ENCODE measurements at places on chromosomes 4 and X.

DNA sequence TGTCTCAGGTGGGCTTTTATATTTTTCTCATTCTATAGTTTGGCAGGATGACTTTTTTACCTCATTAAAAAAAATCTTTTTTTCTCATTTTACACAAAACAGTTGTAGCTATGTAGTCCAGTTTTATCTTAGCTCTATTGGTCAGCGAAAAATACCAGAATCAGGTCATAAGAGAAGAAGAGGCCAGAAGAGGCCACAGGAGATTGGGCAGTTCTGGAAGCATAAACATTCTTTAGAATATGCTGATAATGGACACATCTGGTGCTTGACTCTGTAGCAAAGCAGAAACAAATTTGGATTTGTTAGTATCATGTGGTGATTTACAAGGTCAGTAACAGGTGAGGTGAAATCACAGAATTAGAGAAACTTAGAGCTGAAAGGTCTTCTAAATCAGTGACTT lies 66.6 kb upstream of the ARHGAP24 start:
- DNase-seq: no peak

DNA sequence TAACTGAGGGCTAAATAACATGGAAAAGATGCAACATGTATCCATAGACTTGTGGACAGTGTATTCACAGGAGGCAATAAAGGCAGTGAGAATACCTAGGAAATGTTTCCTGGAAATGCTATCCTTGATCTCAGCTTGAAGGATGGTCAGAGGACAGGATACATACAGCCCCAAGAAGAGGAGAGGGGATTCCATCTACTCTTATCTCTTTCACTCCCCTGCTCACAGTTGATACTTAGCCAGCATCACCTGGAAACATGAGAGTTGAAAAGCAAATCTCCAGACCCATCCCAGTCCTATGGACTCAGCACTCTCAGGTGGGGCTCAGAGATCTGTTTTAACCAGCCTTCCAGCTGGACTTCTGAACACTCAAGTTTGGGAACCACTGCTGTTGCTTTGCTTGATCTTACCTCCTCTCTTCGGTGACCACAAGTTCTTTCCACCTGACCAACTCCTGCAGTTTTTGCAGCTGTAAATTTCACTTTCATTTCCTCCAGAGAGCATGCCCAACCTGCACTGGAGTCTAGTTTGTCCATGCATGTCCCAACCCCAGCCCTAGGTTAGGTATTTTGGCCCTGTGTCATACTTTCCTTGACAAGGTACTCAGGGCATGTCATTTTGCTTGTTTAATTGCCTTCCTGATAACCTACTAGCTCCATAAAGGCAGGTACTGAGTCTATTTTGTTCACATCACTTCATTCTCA lies 10.4 kb downstream of the RELL1 start:
- DNase-seq: no peak

GRCh38 chr4:73139245-73139644 lies 69.7 kb upstream of the COX18 start:
- no peak for DNase-seq

- DNase-seq: peak; percentile 21
Measured at GRCh38 chrX:135384161-135384836, 37.4 kb upstream of the SMIM10L2A start.

DNA sequence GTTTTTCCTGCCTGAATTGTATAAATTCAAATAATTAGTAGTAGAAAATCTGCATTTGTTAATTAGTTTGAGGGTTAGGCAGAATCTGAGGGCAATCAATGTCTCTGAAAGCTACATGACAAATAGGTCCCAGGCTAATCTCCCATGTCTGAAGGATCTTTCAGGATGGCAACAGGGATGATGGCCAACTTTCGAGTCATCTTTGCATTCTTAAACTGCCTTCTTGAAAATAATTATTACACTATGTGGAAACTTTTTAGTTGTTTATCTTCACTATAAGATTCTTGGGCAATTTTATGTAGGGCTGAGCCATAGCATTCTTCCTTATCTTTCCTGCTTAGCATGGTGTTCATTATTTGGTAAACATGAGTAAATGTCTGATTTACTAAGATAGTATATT lies 490.3 kb upstream of the EPHA5 start:
- DNase-seq: no peak

- peak; percentile 62 for DNase-seq
Measured at GRCh38 chr4:55635741-55636655, at the start of gene NMU. Gene NMU (minus strand): TSS chr4:55636298. CDS start chr4:55636192, 106 bp downstream.

DNA sequence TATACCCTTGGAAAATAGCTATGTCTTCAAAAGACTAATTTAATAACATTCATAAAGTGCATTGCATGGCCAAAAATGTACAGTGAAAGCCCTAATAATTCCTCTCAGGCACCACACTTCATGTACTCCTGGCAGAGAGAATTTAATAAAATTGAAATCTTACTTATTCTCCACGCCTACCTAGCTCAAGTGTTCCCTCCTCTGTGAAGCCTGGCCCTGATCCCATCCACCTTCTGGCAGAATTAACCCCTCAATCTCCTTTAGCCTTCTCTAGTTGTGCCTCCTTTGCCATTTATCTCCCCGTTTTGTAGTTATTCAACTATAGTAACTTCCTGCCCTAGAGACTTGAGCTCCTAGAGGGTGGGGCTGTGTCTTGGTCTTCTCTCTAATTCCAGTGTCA lies 26.7 kb downstream of the ACE2 start:
- no peak for DNase-seq

DNA sequence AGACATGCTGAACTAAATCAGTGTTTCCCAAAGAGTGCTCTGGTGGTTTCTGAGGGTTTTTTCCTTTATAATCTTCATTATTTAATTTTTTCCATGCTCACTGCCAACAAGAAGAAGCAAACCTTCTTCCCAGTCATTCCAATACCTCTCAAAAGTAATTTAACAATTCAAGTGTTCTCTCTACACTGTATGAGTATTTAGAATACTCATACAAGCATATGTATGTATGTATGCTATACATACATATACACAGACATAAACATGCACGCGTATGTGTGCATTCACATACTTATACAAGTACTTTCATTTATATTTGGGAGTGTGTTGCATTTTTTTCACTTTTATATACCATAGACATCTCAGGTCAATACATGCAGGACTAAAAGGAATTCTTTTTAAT lies 54.3 kb upstream of the TXK start:
- no peak for DNase-seq

- DNase-seq: no peak
Measured at GRCh38 chr4:150974252-150974640, 40.8 kb downstream of the LRBA start.

DNA sequence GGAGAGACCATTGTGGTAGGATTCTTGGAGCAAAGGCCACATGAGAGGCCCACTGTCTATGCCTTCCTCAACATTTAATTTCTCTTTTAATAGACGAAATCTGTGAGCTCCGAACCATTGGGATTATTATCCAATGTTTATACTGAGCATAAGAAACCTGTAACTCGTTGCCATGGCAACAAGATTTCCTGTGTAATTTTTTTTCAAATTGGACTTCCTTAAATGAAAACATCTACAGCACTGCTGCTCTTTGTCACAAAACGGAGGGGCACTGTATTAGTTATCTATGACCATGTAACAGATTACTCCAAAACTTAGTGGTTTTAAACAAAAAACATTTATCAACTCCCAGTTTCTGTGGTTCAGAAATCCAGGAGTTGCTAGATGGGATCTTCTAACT lies 38.7 kb downstream of the PPP1R2C start:
- DNase-seq: no peak

DNA sequence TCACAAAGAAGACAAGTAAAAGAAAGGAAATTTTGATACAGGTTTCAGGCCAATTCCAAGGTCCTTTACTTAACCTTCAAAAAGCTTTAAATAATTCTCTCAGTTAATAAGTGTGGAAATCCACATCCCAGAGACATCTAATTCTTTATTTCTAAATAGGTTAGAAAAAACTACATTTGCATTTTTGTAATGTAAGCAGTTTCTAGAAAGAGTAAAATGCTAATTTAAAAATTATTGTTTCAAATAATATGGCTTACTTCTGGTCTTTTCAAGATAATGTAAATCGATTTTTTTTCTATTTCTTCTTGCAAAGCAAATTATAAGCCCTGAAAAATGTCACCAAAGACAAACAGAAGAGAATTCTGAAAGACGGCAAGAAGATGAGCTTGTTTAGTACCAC lies 180.4 kb upstream of the HHIP start:
- no peak for DNase-seq

DNA sequence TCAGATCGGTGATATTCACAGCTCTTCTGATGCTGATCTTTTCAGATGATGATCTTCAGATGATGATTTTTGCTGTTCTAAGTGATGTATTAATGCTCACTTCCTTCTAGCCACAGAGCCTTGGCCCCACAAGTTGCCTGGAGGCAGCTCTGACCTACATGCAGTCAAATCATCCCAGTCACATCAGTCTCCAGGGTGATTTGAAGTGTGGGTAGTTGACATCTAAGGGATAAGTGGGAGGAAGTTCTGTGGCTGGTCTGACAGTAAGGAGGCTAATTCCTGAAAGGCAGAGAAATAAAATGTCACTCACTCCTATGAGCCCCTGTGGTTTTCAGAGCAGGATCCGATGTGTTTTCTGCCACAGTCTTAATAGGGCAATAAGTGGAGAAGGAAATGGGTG lies 79.8 kb upstream of the RPL34 start:
- DNase-seq: no peak

DNA sequence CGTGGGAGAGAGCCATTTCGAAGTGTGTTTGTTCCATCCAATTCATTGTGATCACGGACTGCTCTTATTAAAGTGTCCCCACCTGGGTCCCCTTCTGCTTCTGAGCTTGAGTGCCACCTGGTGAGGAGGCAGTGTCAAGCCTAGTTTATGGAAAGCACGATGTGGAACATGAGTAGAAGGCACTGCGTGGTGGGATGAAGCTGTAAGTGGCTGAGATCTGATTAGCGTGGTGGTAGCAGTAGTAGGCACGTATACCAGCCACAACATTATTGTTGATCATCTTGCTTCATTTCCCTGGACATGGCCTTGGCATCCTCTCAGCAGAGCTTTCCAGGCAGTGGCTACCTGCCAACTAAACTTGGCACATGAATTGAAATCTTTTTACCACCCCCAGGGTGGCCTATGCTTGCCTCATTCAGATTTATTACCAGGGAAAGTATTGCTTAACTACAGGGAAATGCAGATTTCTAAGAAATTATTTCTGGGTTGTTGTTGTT lies 46.4 kb downstream of the GPAT3 start:
- peak; percentile 4 for DNase-seq

DNA sequence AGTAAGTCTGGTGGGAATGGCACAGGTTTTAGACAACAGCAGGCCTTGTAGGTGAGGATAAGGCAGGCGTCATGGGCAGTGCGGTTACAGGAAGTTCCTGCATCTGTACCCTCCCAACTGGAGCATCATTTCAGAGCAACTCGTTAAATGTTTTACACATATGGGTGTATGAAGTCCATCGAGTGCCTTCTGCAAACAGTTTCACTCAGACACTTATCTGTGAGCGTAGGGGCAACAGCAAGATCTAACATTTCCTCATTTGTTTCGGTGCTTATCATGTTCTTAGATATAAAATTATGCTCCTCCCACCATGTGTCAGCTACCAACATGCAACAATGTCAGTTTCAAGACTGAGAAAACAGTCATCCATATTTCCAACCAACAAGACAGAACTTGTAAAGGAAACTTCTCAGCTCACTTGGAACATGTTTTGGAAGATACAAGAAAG lies 69.9 kb downstream of the ELOVL6 start:
- DNase-seq: no peak

GRCh38 chrX:70478526-70479245 lies 34.1 kb downstream of the DLG3 start:
- DNase-seq: no peak

DNA sequence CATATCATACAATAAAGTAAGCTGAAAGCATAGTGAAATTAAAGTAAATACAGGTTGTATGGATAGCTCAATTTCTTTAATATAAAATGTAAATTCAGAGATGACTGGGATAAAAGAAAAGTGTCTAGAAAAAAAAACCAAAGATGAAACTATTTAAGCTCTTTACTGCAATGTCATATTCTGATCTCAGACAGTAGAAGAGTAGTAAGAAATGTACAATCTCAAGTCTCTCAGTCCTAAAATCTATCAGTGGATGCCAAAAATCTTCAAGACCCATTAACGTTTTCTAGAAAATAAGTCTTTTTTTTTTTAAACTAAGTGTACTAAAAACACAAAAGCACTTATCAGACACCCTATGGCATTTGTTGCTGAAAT lies 13.8 kb downstream of the MGARP start:
- no peak for DNase-seq

- DNase-seq: no peak
Measured at GRCh38 chrX:78747971-78748370, 451 bp downstream of the LPAR4 start.

GRCh38 chr4:45033676-45034419 lies 307.5 kb upstream of the GNPDA2 start:
- DNase-seq: no peak

- no peak for DNase-seq
Measured at GRCh38 chr4:72457158-72457557, 111.9 kb downstream of the ADAMTS3 start.

- DNase-seq: no peak
Measured at GRCh38 chr4:173211838-173212237, 43.2 kb downstream of the GALNT7 start.

DNA sequence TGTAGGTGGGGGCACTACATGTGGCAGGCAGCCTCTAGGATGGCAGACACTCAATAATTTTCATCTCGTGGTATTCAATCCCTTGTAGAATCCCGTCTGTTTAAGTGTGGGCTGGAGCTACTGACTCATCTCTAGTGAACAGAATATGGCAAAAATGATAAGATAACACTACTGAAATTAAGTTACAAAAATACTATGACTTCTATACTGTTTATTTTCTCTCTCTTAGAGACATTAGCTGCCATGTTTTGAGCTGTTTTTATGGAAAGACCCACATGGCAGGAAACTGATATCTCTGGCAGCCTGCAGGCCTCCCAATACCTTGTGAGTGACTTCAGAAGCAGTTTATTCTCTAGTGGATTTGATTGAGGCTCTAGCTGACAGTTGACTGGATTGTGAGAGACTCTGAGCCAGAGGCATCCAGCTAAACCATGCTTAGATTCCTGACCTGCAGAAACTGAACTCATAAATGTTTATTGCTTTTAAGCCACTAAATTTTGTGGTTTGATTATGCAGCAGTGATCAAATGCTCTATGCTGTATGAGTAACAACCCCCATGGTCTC lies 298.8 kb upstream of the CTSO start:
- no peak for DNase-seq

GRCh38 chrX:123994730-123995129 lies 33.2 kb downstream of the STAG2 start:
- no peak for DNase-seq

DNA sequence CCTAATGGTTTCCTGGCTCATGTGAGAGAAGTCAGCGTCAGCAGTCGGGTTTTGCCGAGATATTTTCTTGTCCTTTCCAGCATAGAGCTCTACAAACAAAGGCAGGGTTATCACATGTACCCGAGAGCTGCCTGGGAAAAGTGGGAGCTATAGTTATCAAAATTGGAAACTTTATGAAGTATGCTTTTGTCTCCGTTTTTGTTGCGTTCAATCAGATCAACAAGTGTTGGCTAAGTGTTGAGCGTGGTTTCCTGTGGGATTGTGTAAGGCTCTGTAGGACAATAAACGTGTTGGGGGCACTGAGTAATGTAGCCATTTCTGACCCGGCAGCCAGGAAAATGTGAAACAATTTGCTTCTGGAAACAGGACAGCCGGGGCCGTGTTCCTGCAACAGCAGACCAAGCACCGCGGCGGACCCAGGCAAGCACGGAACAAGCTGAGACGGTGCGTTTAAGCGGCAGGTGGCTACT lies at the start of gene BMX:
TSS of gene BMX (plus strand) at position 311 of the 470 bp plus-strand sequence. CDS start 7,547 bp downstream, outside the sequence.
- no peak for DNase-seq
